ENCODE measurements at places on chromosomes 7 and 10. TPM values are rescaled to one million over a fixed set of nuclear protein-coding genes. Genes with fewer than 3 reads are reported as not detected.

PAX4 gene
- not detected for polyA plus RNA-seq

ACSM6 gene
- not detected for polyA plus RNA-seq

DNA sequence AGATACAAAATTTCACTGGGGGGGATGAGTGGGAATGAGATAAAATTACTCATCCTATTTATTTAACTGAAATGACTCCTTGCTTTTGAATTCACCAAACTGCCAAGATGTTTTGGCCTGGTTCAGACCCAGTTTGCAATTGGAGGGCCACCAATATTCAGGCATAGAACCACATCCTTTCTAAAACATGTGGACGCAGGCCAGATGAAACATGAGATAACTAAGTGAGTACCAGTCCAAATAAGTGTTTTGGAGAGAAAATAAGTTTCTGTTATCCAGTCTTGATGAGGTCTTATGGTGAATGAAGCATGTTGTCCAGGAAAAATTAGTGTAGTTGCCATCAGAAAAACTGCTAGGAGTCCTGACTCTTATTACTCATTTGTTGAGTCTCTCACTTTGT, 36.3 kb upstream of the PDK4 start:
- peaks cover 8% of the 10 kb centered on the region for H3K4me1 ChIP-seq
- no peaks in the 10 kb centered on the region for H3K36me3 ChIP-seq

- H3K27me3 ChIP-seq: no peaks in the 10 kb centered on the region
- H3K27ac ChIP-seq: peak overlapping the region; percentile 71
- H3K36me3 ChIP-seq: no peaks in the 10 kb centered on the region
- DNase-seq: no peak
Observed at GRCh38 chr7:51229106-51229537, 87.5 kb downstream of the COBL start.

DNA sequence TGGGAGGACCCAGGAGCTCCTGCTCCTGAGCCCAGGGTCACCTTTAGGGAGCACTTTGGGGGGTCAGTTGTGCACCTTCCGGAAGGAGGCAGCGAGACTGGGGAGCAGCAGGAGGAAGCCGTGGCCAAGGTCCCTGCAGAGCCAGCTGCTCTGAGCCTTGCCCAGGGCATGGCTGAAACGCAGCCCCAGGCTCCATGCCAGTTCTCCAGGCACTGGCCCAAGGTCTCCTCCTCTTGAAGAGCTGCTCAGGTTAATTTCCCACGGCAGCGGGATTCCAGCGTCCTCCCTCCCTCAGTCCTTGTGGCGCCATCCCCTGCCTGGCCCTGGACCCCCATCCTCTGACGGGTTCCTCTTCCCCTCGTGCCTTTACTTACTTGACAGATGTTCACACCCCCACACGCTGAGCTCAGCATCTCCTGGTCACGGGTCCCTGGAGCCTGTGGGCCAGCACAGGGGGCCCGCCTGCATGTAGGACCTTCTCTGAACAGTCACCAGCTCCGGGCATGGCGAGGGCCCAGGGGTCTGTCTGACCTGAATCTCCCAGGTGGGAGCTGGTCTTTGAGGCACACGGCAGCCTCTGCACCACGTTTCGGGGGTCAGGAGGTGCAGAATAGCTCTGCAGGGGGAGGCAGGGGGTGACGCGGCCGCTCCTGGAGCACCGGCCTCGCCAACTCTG, 16.7 kb upstream of the CFAP46 start:
- H3K4me3 ChIP-seq: no peak overlapping the region
- peaks cover 66% of the 10 kb centered on the region for H3K27me3 ChIP-seq
- no peak for DNase-seq

DNA sequence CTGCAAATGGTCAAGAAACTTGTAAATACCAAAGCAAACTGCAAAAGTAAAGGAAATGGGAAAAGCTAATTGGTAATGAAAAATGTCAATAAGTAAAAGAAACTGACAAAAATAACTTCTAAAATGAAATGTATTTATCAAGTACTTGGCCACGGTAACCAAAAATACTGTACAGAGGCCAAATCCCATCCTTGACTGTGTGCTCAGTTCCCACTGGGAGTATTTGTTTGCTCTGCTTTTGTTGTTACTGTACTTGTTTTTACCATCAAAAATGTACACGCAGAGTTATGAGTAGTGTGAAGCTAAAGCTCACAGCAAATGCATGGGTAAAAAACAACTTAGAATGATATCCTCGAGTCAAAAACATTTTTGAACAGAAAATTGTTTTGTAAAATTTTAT, 31.1 kb downstream of the ENKUR start:
- H3K36me3 ChIP-seq: no peaks in the 10 kb centered on the region
- H3K27me3 ChIP-seq: no peaks in the 10 kb centered on the region
- no peaks in the 10 kb centered on the region for H3K4me1 ChIP-seq
- no peak overlapping the region for H3K4me3 ChIP-seq

GRCh38 chr10:107546284-107546683, 381.8 kb upstream of the SORCS1 start:
- no peak overlapping the region for H3K4me3 ChIP-seq
- no peak for DNase-seq
- no peak overlapping the region for H3K27ac ChIP-seq
- no peaks in the 10 kb centered on the region for H3K36me3 ChIP-seq
- H3K27me3 ChIP-seq: no peaks in the 10 kb centered on the region
- H3K4me1 ChIP-seq: no peaks in the 10 kb centered on the region

DNA sequence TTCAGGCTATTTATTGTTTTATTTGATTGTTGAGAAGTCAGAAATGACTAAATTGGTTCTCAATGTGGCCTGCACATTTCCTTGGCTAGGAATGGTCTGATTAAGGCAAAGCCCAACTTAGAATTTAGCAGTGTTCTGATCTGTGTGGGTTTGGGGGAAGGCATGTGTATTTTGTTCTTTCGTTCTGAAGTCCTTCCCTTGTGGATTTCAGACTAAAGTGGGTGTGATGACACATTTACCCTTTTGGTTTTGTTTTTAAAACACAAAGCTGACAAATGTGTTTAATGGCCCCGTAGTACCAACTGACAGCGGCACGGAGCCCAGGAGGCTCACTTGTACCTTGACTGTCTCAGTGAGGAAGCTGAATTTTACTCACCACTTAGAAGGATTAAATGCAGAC, 452.3 kb upstream of the GALNT17 start:
- no peaks in the 10 kb centered on the region for H3K4me1 ChIP-seq
- no peak overlapping the region for H3K4me3 ChIP-seq
- H3K27me3 ChIP-seq: no peaks in the 10 kb centered on the region
- no peaks in the 10 kb centered on the region for H3K36me3 ChIP-seq

DNA sequence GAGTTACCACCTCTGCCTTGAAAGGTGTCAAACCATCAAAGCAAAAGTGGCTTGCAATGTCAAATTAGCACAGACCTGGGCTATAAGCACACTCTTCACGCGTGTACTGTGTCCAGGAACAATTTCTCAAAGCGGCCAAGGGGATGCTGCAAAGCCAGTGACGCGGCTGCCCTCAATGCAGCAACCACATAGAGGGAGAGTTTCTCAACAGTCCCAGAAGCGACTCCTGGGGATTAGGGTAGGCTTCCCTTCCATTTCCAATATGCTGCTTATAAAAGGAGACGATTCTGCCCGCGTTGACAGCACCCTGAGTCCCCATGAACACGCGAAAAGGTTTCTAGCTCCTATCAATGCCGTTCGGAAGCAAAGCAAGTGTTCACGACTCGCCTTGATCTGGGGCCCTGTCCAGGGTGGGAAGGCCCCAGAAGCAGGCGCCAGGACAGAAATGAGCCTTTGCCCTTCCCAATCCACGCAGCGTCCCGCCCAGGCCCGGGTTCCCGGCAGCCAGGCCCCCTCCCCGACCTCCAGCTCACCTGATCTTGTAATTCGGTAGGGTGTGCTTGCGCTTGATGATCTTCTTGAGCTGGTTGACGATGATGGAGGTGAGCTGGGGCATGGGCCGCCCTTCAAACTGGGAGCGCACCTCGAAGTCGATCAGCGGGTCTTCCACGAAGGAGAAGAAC, 1.3 kb downstream of the PDZD8 start:
- H3K4me1 ChIP-seq: peaks cover 30% of the 10 kb centered on the region
- DNase-seq: peak; percentile 55
- no peaks in the 10 kb centered on the region for H3K36me3 ChIP-seq
- H3K27ac ChIP-seq: peak overlapping the region; percentile 87
- H3K4me3 ChIP-seq: peak overlapping the region; percentile 90

- no peaks in the 10 kb centered on the region for H3K27me3 ChIP-seq
- H3K27ac ChIP-seq: no peak overlapping the region
- no peaks in the 10 kb centered on the region for H3K4me1 ChIP-seq
Observed at GRCh38 chr7:130305433-130306042, 12.6 kb downstream of the CPA4 start.

GRCh38 chr10:88273567-88273966, 309.6 kb downstream of the RNLS start:
- no peaks in the 10 kb centered on the region for H3K27me3 ChIP-seq
- no peak overlapping the region for H3K27ac ChIP-seq
- H3K36me3 ChIP-seq: no peaks in the 10 kb centered on the region
- DNase-seq: no peak
- H3K4me1 ChIP-seq: no peaks in the 10 kb centered on the region

DNA sequence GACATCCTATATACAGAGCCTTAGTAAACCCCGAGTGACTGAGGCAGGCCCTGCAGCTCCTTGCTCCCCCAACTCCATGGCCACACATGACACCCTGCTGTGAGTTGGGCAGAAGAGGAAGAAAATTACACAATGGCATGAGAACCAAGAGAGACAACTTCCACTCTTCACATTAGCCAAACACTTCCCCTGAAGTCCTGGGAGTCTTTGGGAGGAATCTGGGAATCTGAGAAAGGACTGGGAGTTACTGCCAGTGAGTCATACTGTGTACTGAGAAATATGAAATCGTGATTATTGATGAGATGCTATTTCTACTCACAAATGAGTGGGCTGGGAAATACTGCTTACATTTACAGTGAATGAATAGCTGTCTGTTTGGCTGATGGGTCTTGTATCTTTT, 116.6 kb downstream of the SPAG6 start:
- no peak overlapping the region for H3K4me3 ChIP-seq
- H3K4me1 ChIP-seq: no peaks in the 10 kb centered on the region
- no peaks in the 10 kb centered on the region for H3K36me3 ChIP-seq
- no peaks in the 10 kb centered on the region for H3K27me3 ChIP-seq
- H3K27ac ChIP-seq: no peak overlapping the region

GRM3 gene
- not detected for polyA plus RNA-seq

- no peaks in the 10 kb centered on the region for H3K4me1 ChIP-seq
- H3K36me3 ChIP-seq: no peaks in the 10 kb centered on the region
- no peak overlapping the region for H3K27ac ChIP-seq
- H3K4me3 ChIP-seq: no peak overlapping the region
- DNase-seq: no peak
Observed at GRCh38 chr7:16411391-16411790, 9.9 kb downstream of the CRPPA start.

GRCh38 chr7:124718032-124718766, 47.4 kb downstream of the GPR37 start:
- H3K27me3 ChIP-seq: no peaks in the 10 kb centered on the region
- no peaks in the 10 kb centered on the region for H3K36me3 ChIP-seq
- no peaks in the 10 kb centered on the region for H3K4me1 ChIP-seq
- H3K27ac ChIP-seq: no peak overlapping the region
- DNase-seq: no peak
- H3K4me3 ChIP-seq: no peak overlapping the region

PRSS37 gene
- polyA plus RNA-seq: not detected

DNA sequence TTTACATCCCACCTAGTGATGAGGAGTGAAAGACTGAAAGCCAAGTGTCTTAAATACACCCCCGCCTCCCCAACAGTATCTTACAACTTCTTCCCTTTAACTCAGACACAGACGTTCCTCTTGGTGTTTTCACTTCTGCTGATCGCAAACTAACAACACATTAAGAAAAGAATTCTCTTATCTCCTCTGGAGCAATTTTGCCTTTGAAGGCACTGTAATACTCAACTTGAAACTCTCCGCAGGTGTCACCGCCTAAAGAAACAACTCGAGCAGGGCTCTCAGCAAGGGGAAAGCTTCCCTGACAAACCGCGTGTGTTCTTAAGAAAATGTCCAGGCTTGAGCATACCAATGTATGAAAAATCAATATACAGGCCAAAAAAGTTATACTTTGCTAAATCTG, 452 bp downstream of the SEMA3C start:
- H3K4me3 ChIP-seq: peak overlapping the region; percentile 88
- DNase-seq: no peak
- peak overlapping the region; percentile 80 for H3K27ac ChIP-seq
- H3K27me3 ChIP-seq: no peaks in the 10 kb centered on the region
- H3K36me3 ChIP-seq: peaks cover 14% of the 10 kb centered on the region
- peaks cover 13% of the 10 kb centered on the region for H3K4me1 ChIP-seq

POLL gene
- polyA plus RNA-seq: 21.6 TPM

- no peak overlapping the region for H3K4me3 ChIP-seq
- H3K27me3 ChIP-seq: no peaks in the 10 kb centered on the region
- H3K27ac ChIP-seq: no peak overlapping the region
Observed at GRCh38 chr7:11428877-11429581, 403.0 kb downstream of the THSD7A start.

- no peaks in the 10 kb centered on the region for H3K27me3 ChIP-seq
- no peak for DNase-seq
- no peaks in the 10 kb centered on the region for H3K36me3 ChIP-seq
- H3K27ac ChIP-seq: no peak within 1 kb of the TSS
Observed at GRCh38 chr7:31687024-31687748, at the start of gene PPP1R17. Gene PPP1R17 (plus strand): TSS chr7:31687215. CDS start chr7:31692442, 5,227 bp downstream.

DNA sequence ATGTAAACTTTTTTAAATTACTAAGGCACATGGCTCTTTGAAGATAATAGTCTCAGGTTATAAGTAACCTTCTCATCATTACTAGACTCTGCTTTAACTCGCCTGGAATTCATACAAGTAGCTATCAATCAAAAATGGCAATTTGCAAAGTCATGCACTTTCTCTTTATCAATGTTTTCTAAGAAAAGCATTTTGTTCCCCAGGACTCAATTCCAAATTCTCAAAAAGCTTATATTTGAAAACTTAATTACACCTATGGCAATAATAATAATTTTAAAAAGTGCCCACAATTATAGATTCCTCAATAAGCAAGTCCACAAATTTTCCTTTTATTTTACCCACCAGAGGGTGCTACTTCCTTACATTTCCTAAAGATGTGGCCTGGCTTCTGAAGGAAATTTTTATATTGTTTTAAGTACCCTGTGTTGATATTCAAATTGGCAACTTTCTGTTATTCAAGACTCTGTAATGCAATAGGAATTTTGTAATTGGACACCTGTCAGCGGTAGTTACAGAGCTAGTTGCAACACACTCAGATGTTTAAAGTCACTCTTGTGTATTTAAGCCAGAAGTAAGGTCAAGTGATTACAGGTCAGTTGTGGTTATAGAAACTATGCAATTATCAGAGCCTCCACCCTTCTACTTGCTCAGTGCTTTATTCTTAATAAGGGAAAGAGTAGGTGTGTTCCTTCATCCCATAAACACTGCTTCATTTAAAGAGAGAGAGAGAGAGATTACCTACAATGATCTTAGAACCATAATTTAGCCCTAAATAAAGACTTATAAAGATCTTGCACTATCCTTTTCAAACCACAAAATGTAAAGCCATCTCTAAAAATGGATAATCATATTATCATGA, 47.1 kb upstream of the HYAL4 start:
- H3K4me1 ChIP-seq: peaks cover 11% of the 10 kb centered on the region
- no peak for DNase-seq
- H3K4me3 ChIP-seq: no peak overlapping the region
- no peaks in the 10 kb centered on the region for H3K27me3 ChIP-seq
- no peaks in the 10 kb centered on the region for H3K36me3 ChIP-seq

ABCB4 gene
- polyA plus RNA-seq: 2.0 TPM

SLC18A3 gene
- polyA plus RNA-seq: not detected

Measured in psoas muscle (tissue), 8 donors.